ENCODE measurements at places on chromosomes 13 and 19.

- no peak for DNase-seq
Measured at GRCh38 chr19:13637664-13638063, 126.7 kb upstream of the MRI1 start.

GRCh38 chr13:25420161-25420560 is 48.4 kb downstream of the ATP8A2 start:
- no peak for DNase-seq

- DNase-seq = peak; percentile 46
Measured at GRCh38 chr19:55418185-55418584, 10.6 kb upstream of the UBE2S start.

DNA sequence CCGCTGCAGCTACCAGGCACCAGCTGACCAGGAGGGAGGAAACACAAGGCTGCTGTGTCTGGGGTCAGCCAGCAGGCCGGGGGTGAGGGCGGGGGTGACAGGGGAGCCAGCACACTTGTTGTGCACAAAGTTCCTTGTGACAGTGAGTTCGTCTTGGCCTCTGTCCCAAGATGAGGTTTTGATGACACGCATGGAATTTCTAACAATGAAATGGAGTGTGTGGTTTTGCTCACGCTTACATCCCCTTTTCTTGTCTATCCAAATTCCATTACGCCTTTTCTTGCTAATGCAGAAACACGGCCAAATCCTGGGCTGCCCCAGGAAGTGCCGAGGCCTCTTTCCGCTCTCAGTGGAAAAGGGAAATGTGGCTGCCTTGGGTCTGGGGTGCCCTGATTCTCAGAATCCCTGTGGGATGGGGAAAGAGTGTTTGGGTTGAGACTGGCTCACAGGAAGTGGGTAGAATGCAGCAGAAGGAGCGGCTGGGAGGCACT is 73.8 kb downstream of the GADD45B start:
- DNase-seq = no peak

- no peak for DNase-seq
Measured at GRCh38 chr19:34997071-34997617, 3.0 kb upstream of the GRAMD1A start.

DNA sequence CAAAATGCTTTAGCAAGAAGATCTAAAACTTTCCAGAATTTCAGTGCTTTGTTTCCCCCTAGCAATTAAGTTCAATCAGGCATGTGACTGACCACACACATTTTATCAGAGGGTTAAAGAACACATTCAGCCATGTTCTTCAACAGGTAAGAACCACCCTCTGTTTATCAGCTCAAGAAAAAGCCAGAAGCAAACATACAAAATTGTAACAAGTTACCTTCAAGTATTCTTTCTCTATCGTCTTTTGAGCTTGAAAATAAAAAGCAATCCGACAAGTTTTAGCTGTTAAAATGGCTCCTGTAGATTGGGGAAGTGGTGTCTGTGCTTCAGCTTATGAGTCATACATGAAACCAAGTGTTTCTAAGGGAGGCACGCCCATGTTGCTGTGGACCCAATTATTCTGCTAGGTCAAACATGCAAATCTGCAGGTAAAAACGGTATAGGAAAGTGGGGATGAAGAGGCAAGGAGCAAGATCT is at the start of gene ELF1:
TSS of gene ELF1 (minus strand) at position 306 of the 477 bp plus-strand sequence. CDS start 37,262 bp downstream, outside the sequence.
- no peak for DNase-seq

DNA sequence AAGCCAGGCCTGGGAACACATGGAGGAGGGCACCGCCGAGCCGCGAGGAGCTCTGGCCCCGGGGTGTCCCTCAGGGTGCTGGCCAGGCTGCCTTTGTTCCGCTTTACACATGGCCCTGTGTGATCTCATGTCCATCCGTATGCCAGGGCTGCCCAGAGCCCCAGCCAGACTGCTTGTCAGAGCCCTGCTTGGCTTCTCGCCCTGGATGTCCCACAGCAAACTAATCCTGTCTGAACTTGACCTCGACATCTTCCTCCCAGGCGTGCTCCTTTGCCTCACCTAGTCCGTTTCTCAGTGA is 14.3 kb downstream of the BCKDHA start:
- DNase-seq = no peak

DNA sequence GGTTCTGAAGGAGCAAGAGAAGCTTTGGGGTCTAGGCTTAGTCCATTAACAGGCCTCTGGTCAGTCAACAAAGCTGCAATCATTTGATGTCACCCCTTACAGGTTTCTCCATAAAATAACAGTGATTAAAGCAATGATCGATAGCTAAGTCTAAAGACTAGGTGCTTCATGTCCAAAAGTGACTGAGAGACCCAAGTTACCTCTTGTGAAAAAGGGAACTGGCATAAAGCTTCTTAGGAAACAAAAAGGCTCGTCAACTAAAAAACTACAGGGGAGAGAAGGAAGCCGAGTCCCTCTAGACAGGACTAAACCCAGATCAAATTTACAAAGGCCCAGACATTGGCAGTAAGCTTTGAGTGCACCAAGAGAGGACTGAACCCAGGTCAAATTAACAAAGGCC is 2.2 kb downstream of the DCUN1D2 start:
- no peak for DNase-seq

GRCh38 chr19:36573895-36574720 is 1.0 kb upstream of the ZNF529 start:
- peak; percentile 1 for DNase-seq

- no peak for DNase-seq
Measured at GRCh38 chr13:70357031-70357430, 248.8 kb upstream of the KLHL1 start.

DNA sequence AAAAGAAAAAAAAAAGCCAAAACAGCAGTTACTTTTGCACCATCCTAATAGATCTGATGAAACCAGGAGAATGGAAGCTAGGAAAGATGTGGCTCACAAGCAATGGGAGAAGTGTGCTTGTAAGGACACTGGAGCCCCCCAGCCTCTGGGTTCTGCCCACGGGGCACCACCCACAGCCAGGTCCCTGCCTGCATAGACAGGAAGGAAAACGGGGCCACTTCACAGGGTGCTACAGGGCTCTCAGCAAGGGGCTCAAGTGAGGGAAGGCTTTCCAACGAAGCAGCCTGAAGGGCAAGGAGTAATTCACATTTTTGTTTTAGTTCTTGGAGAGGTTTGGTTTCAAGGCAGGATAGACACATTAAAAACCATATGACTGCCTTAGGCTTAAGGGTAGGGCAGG is 42.7 kb downstream of the BRD4 start:
- no peak for DNase-seq

DNA sequence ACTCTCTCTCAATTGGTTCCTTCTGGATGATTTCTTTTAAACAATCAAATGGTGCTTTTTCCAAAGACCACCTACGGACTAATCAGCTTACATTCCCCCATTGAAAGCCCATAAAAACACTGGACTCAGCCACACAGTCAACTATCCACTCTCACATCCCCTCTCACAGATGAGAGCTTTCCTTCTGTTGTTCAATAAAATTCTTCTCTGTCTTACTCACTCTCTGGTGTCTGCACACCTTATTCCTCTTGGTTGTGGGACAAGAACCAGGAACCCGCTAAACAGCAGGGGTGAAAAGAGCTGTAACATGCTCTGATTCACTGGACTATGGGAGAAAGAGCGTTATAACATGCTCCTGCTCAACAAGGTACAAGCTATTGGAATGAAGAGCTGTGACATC is 2896.2 kb downstream of the PCDH9 start:
- DNase-seq = no peak

DNA sequence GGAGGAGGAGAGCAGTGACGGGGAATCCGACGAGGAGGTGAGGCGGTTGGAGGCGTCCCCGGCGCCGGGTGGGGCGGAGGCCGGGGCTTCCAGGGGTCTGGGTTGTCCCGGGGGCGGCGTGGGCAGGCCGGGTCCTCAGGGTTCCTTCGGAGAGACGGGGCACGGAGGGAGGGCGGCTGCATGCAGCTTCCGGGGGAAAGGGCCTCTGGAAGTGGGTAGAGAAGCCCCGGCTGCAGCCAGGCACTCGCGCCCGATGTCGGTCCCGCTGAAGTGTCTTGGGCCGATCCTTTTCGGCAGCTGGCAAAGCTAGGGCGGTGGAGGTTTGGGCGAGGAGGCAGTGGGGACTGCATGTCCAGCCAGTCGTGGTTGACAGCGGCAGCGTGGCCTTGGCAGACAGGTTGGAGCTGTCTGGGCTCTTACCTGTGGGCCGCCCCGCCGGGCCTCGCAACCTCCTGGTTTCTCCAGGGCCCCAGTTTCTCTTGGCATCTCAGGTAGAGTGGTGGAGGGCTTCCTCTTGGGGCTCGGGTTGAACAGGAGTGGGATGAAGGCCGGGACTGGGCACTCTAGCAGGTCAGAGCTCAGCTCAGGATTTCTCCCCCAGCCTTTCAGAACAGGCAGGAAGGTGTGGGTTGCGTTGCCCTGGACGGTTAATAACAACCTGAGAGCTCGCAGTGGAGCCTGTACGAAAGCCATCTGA is 690 bp downstream of the KMT2B start:
- DNase-seq = peak; percentile 6

All from NCI-H1105 (cell line).